HCEC 1CT (cell line): ENCODE measurements at places on chromosomes 11 and 22.
A peak's percentile ranks its signal among the peaks of the same experiment; 100 is the strongest.

DNA sequence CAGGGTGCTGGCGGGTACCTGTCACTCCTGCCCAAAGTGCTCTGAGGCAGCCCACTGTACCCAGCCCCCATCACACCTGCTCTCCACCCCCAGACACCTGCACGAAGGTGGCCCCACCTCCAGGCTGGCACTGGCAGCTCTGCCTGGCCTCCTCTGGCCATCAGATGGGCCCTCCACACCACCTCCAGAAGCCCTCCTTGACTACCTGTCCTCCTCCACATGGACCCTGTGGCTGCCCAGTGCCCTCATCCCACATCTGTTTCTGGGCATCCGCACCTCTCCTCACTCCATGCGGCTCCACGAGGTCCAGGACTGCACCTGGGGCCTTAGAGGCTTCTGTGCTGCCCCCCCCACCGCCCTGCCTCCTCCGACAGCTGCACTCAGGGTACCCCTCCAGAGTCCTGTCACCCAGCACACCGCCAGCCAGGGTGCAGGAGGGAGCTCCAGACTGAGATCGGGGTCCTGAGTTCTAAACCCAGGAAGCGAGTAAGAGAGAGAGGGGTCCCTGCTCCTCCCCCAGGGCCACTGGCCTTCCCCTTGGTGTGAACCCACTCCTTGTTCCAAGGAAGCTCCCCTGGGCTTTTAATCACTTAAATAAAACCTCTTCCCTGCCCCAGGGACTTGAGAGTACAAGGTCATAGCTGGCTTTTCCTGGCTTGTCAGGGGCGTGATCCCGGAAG lies 1.7 kb downstream of the CTSD start:
- no peak for DNase-seq

DNA sequence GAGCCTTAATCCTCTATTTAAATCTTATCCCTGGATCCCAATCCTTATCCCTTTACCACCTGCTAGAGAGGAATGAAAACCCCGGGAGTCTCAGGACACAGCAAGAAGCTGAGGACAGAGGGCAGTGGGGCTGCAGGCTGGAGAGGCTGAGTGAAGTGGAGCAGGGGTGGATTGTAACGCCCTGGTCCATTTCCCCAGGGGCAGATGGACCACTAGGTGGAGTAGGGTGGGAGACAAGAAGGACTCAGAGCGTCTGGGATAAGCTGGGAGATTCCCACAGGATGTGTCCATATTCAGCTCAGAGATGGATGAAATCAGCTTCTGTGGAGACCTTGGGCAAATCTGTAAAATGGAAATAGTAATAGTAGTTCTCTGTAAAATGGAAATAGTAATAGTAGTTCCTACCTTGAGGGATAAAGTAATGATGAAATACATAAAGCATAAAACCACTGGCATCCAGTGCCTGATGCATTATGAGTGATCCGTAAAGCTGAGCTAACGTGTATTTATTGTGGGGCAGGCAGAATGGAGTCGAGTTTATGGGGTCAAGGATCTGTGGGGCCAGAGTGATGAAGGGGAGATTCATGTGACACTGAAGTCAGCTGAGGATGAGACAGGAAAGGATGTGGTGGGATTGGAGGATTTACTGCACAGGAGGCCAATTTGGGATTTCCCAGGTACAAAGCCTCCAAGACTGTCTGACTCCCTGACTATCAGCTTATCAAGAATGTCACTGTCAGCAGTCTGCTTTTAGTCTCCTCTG lies 1.9 kb upstream of the ROBO4 start:
- DNase-seq, result peak; percentile 55

DNA sequence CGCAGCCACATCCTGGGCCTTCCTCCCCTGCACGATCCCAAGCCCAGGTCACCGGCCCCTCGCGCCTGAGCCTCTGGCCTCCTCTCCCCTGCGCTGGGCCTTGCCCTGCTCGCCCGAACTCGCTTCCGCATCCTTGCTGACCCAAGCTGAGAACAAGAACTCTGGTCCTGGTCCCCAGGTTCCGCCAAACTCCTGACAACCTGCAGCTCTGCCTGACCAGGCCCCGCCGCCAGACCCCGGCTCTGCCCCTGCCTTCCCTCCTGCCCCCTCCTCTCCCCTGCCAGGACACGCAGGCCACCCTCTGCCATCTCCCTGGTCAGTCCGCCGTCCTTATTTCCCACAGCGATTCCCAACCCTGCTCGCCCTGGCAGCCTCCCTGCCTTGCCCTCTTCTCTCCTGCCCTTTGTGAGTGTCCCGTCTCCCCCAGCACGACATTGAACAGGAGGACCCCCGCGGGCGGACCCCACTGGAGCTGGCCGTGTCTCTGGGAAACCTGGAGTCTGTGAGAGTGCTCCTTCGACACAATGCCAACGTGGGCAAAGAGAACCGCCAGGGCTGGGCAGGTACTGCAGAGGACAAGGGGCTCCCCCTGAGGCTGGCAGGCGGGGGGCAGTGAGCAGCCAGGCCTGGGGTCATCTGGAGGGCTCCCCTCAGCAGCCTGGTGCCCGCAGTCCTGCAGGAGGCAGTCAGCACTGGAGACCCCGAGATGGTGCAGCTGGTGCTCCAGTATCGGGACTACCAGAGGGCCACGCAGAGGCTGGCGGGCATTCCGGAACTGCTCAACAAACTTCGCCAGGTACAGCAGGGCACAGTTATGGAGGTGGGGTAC lies 762 bp downstream of the ANKRD13D start:
- peak; percentile 37 for DNase-seq

DNA sequence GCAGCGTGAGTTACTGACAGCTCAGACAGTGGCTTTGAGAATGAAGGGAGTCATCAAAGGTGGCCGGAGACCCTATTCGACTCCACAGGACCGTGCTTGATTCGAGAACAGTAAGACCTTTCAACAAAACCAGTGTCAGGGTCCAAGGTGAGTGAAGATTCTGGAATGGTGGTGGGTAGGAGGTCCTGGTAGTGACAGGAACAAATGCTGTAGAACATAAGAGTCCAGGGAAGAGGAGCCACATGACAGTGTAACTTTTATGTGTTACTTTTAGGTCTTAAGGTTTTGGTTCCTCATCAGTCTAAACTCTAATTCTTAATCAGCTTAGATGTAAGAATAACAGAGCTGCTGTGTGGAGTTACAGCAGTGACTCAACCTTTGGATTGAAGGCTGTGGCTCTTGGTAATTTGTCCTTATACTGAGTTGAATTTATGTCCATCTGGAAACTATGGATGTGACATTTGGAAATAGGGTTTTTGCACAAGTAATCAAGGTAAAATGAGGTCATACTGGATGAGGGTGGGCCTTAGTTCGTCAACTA lies 1.8 kb downstream of the TBC1D22A start:
- no peak for DNase-seq

GRCh38 chr11:131693756-131694155 lies 323.3 kb downstream of the NTM start:
- no peak for DNase-seq

GRCh38 chr22:33124471-33124870 lies 66.3 kb upstream of the SYN3 start:
- no peak for DNase-seq

- peak; percentile 15 for DNase-seq
Observed at GRCh38 chr11:111982019-111982464, 43.2 kb upstream of the DLAT start.

DNA sequence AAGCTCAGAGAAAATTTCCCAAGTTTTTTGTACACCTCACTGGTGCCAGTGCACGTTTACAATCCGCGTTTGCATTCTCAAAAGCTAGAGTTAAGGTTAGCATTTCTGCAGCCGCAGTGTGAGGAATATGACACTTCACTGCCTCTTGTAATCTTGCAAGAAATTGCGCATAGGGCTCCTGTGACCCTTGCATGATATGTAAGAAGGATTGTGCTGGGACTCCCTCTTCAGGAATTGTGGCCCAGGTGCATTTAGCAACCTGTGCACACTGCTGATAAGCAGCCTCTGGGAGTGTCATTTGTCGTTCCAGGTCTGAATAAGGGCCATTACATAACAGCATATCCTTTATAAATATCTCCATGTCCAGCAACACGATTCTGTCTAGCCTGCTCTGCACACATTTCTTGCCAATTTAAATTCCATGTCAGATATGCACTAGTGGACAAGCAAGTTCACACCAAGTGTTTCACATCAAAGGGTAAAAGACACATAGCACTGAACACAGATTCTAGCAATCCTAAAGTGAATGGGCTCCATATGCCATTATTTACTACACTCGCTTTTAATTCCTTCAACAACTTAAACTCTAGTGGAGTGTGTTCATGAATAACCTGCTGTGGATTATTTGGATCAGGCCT lies 69.2 kb upstream of the INCENP start:
- DNase-seq, result peak; percentile 34

- no peak for DNase-seq
Observed at GRCh38 chr11:66728038-66728692, 851 bp downstream of the SPTBN2 start.
